ENCODE measurements at places on chromosomes 2 and 18.

- DNase-seq, result no peak
Observed at GRCh38 chr2:207093234-207093633, 72.5 kb downstream of the KLF7 start.

- no peak for DNase-seq
Observed at GRCh38 chr2:149430743-149431736, 100.7 kb downstream of the LYPD6 start.

GRCh38 chr2:223688094-223688835, 86.1 kb upstream of the SCG2 start:
- no peak for DNase-seq

DNA sequence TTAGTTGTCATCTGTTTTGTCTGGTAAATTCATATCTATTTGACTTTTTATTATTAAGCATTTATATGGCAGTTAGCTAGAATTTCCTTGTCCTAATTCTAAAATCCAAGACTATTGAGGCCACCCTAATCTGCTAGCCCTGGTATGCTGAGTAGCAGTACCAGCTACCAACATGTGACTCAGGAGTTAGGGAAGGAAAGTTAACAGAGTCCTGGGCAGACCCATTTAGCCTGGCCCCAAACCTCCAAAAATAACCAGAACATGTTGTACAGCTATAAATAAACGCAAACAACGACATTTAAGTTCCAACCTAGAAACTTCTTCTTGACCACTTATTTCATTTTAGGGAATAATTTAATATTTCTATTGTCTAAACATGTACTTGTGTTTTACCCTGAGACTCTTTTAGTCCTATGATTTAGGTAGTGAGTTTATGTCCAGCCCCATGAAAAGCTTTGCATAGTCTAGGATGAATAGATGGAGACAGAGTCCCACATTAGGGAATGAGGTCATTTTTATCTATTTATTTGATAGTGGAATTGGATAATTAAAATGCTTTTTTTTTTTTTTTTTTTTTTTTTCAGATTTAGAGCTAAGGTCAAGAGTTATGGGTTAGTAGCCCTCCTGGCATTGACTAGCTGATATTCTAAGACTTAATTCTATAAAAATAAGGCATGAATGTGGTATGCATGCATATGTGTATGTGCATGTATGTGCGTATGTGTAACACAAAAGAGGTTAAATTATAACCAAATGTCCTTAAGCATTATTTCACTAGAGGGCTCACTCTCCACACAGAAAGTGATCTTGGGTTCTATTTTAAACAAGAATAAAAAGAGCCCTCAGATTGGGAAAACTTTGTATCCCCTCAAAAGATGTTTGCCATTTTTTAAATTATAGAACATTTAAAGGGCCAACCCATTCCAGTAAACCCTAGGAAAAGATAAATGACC, 160.1 kb upstream of the MAPRE2 start:
- peak; percentile 41 for DNase-seq

GRCh38 chr2:45794134-45794617, 142.7 kb downstream of the PRKCE start:
- DNase-seq, result peak; percentile 79

- peak; percentile 42 for DNase-seq
Observed at GRCh38 chr2:140657657-140658056, 1473.2 kb downstream of the LRP1B start.

- DNase-seq, result no peak
Observed at GRCh38 chr18:36724169-36724568, 104.6 kb downstream of the TPGS2 start.

DNA sequence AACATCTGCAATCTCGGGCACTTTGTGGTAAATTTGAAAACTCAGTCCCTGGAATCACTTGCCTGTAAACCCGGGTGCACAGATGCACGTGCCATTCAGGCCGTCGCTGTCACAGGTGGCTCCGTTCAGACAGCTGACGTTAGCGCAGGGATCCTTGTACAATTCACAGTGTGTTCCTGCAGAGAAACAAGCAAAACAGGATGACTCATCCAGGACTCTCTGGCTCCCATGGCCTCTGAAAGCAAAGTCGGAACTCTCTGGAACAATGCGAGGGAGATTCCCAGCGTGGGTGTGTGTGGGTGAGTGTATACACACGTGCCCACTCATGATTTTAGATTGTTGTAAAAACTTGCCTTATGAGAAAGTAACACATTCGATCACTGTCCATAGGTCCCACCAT, 136.1 kb upstream of the PID1 start:
- peak; percentile 100 for DNase-seq

DNA sequence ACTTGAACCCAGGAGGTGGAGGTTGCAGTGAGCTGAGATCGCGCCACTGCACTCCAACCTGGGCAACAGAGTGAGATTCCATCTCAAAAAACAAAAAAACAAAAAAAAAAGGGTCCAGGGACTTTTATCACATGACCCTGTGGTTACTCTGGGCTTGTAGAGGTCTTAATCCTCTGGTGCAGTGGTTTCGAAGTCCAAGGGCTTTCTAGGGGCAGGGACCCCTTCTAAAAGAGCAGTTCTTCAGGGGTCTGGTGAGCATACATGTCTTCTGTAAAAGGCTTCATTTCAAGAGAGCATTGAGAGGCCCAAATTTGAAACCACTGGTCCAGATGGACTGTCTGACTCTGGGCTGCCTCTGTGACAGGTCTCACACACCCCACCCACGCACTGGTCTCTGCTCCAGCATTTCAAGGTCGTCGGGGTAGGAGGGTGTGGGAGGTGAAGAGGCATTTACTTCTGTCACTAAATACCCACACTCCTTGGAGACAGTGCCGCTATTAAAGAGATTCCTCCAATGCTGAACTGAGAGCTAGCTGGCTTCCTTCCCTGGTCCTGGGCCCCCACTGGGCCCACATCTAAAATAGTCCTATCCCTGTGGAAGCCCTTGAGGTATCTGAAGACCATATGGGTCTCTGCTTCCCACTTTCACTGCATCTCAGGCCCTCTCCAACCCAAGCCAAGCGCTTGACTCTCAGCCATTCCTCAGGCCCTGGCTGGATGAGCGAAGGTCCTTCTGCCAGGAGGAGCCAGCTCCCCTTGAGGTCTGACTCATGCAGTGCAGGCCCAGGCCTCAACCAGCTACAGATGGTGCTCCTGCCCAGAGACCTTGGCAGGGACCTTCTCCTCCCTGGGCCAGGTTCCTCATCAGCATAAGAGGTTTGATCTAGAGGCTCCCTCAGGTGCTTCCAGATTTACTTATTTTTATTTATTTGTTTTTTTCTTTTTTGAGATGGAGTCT, 44.8 kb downstream of the PAX8 start:
- no peak for DNase-seq

DNA sequence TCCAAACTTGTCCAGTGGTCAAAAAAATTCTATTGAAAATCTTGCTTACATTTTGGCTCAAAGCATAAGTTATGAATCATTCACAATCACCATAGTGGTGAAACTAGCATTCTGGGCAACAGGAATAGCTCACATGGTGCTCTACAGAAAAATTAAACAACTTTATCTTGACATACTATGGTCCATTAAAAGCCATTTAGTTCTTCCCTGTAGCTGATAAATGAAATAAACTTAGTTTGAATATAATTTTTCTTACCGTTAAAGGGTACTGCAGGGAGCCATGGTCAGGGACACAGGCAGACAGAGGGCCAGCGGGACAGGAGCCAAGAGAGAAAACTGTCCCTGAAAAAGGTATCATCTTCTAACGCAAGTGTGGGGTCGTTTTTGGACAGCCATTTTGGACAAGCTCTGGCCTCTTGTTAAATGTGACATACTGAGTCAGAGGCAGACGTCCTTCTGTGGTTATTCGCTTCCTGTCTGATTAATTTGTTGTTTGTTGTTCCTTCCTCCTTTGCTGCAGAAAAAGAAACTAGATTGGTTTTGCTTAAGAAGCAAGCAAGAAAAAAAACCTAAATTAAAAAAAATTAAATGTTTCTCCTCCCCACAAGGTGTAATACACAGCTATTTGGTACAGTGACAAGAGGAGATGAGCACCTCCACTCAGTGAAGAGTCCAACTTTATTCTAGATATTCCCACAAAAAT, at the start of gene WIPF1:
WIPF1 (minus strand) TSS at position 460 of the 703 bp plus-strand sequence. CDS start 12,231 bp downstream, outside the sequence.
- DNase-seq, result peak; percentile 91

DNA sequence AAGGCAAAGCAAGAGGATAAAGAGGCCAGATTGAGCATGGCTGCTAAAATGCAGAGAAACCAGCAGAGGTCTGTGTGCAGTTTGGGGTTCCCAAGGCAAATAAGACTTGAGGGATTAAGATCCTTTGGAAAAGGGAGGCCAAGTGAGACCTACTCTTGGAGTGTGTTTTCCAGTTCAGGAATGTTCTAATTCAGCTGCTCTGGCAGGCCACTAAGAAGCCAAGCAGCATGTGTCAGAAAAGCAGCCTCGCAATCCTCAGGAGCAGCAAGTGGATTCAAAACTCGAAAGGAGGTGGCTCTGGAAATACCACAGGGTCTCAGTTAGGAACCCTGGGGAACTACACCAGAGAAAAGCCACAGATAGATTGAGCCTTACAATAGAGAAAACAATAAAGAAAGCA, 569.2 kb downstream of the METTL4 start:
- no peak for DNase-seq

- DNase-seq, result no peak
Observed at GRCh38 chr2:16660114-16660513, 5.5 kb downstream of the CYRIA start.

DNA sequence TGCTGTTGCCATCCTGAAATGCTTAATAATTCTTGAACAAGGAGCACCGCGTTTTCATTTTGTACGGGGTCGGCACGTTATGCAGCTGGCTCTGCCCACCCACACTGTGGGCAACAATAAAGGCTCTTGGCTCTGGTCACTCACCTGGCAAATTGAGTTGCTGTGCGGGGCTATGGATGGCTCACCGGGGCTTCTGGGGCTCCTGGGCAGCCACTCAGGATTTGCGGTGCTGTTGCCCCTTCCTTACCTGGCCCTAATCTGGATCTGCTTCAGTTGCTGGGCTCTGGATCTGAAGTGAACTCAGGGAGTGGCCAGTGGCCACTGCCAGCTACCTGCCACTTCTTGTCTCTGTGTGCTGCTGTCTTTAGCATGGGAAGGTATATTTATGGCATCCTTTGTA, 22.7 kb downstream of the RHOB start:
- DNase-seq, result no peak

DNA sequence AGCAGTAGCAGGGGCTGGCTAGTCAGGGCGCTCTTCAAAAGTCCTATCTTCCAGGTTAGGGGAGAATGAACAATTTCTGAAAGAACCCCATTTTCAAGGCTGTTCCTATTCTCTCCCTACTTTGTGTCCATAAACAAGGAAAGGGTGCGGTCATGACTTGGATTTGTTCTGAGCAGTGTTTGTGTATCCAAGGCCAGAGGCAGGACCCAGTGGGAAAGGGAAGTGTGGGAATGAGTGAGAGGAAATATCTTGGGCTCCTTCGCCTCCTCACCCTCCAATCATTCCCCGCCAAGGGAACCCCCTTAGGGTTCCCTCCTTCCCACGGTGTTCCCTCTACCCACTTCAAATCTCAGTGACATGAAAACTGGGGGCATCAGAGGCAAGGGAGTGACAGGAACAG, 25.5 kb upstream of the SPTBN1 start:
- no peak for DNase-seq

DNA sequence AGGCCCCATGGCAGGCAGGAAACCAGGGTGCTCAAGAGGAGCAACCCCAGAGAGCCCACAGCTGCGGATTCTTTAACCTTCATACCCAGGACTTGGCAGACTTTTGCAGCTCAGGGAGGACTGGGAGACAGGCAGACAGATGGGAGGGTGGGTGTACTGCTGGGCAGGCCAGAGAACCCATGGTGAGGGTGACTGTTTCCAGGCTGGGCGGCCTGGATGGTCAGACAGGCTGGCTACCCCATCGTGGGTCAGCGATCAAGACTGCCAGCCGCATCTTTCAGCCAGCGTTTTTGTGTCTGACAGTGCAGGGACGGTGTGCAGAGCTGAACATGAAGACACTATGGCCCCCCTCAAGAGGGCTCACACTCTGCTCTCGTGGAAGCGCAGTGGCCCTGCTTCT, 82.2 kb downstream of the MARCO start:
- DNase-seq, result no peak

DNA sequence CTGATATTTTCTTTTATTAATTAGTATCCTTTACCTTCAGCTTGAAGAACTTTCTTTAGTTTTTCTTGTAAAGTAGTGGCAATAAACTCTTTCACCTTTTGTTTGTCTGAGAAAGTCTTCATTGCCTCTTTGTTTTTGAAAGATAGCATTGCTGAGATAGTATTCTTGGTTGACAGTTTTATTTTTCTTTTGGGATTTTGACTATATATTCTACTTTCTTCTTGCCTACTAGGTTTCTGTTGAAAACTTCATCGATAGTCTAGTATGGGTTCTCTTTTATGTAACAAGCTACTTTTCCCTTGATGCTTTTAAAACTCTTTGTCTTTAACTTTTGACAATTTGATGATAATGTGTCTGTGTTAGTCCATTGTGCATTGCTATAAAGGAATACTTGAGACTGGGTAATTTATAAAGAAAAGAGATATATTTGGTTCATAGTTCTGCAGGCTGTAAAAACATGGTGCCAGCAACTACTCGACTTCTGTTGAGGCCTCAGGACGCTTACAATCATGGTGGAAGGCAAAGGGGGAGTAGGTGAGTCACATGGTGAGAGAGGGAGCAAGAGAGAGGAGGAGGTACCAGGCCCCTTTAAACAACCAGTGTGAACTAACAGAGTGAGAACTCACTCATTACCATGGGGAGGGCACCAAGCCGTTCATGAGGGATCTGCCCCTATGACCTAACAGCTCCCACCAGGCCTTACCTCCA, 12.0 kb downstream of the CCDC150 start:
- DNase-seq, result no peak

DNA sequence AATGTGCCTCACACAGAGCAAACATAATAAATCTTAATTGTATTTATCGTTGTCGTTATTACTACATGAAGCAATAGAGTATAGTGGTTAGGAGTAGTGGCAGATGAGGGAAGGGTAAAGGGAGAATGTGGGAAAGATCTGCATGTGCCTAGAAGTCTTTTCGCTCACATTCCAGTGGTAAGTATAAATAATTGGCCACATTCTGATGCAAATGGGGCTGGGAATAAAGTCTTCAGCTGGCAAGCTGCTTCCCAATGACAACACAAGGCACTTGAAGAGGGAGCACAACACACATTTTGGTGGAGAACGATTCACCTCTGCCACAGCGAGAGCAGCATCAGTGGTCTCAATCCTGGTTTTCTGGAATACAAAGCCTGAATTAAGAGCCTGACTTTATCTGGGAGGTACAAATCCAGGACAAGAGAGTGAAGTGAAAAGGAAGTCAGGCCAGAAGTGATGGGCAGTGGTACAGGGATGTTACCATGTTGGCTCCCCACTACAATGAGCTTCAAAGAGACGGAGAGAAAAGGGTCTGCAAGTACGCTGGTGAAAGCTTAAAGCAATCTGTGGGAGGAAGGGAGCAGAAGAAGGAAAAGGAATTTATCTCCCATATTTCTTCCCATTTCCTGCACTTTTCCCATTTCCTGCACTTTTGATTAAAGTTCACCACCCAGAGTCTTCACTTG, 112.3 kb downstream of the ARHGAP15 start:
- no peak for DNase-seq

- DNase-seq, result no peak
Observed at GRCh38 chr2:66572391-66572790, 137.5 kb downstream of the MEIS1 start.
